ENCODE measurements at places on chromosomes 3 and 15. TPM values are rescaled to one million over a fixed set of nuclear protein-coding genes. Genes with fewer than 3 reads are reported as not detected.

The CNTN4 gene
- total RNA-seq: not detected

The VGLL4 gene
- 23.9 TPM for total RNA-seq

The ABI3BP gene
- total RNA-seq: 2.7 TPM

The IVD gene
- 19.7 TPM for total RNA-seq

The CGNL1 gene
- total RNA-seq: under 0.01 TPM

The LRTM1 gene
- total RNA-seq: not detected

The ADAMTS17 gene
- 0.86 TPM for total RNA-seq

The CD200 gene
- not detected for total RNA-seq

The CHRNA3 gene
- not detected for total RNA-seq

The PARP16 gene
- total RNA-seq: 4.0 TPM

The ISLR gene
- 0.08 TPM for total RNA-seq

The GSK3B gene
- total RNA-seq: 73.9 TPM

The LRCH3 gene
- 19.1 TPM for total RNA-seq

The LRIG1 gene
- total RNA-seq: 16.2 TPM

The TLR9 gene
- not detected for total RNA-seq

The EPHA3 gene
- total RNA-seq: not detected

The MESP2 gene
- 1.7 TPM for total RNA-seq

The CD86 gene
- total RNA-seq: 0.16 TPM

The HDDC3 gene
- 18.8 TPM for total RNA-seq

The MEGF11 gene
- not detected for total RNA-seq

The EXD1 gene
- not detected for total RNA-seq

The GXYLT2 gene
- 3.3 TPM for total RNA-seq

The CA12 gene
- 107 TPM for total RNA-seq

The CTSH gene
- 3.5 TPM for total RNA-seq

The ZNF80 gene
- not detected for total RNA-seq

The PDZRN3 gene
- total RNA-seq: 4.2 TPM

The IGF2BP2 gene
- total RNA-seq: 116 TPM

The GATA2 gene
- not detected for total RNA-seq

The DNAJA4 gene
- 3.2 TPM for total RNA-seq

The SERPINI2 gene
- not detected for total RNA-seq

The ZNF502 gene
- total RNA-seq: 2.7 TPM

The PRKCD gene
- total RNA-seq: 6.6 TPM

The MNS1 gene
- 0.39 TPM for total RNA-seq

The THRB gene
- 0.84 TPM for total RNA-seq

The IL5RA gene
- total RNA-seq: not detected

The SEMA6D gene
- 2.9 TPM for total RNA-seq

The CCR1 gene
- not detected for total RNA-seq

The SKOR1 gene
- total RNA-seq: not detected

The GREM1 gene
- 0.39 TPM for total RNA-seq

The LRRIQ4 gene
- total RNA-seq: not detected

The PSTPIP1 gene
- 4.6 TPM for total RNA-seq

The FBXO40 gene
- total RNA-seq: not detected

The EFCC1 gene
- total RNA-seq: not detected

The AP3B2 gene
- 0.78 TPM for total RNA-seq

The TEX55 gene
- not detected for total RNA-seq

The RBP2 gene
- not detected for total RNA-seq

The ITGA11 gene
- total RNA-seq: 0.08 TPM

The PIGBOS1 gene
- total RNA-seq: 27.6 TPM

The C3orf20 gene
- not detected for total RNA-seq

The KNG1 gene
- total RNA-seq: not detected

The P2RY12 gene
- not detected for total RNA-seq

The CD276 gene
- 194 TPM for total RNA-seq

The SCAPER gene
- total RNA-seq: 5.9 TPM

The UROC1 gene
- not detected for total RNA-seq

The KLHDC8B gene
- 28.8 TPM for total RNA-seq

The PATL2 gene
- total RNA-seq: not detected

The FAM3D gene
- total RNA-seq: not detected

The RYR3 gene
- not detected for total RNA-seq

The CYP8B1 gene
- total RNA-seq: not detected
